ENCODE measurements at places on chromosomes 16 and 17. TPM values are rescaled to one million over a fixed set of nuclear protein-coding genes. Genes with fewer than 3 reads are reported as not detected.

KRT20 gene
- not detected for total RNA-seq

KRTAP9-4 gene
- not detected for total RNA-seq

C1QL1 gene
- 5.8 TPM for total RNA-seq

MYO15A gene
- total RNA-seq: 1.2 TPM

CTRB1 gene
- total RNA-seq: not detected

TOX3 gene
- 4.8 TPM for total RNA-seq

GPR142 gene
- not detected for total RNA-seq

EPOP gene
- 1.9 TPM for total RNA-seq

CLEC16A gene
- total RNA-seq: 34.7 TPM

SSTR5 gene
- not detected for total RNA-seq

DNA sequence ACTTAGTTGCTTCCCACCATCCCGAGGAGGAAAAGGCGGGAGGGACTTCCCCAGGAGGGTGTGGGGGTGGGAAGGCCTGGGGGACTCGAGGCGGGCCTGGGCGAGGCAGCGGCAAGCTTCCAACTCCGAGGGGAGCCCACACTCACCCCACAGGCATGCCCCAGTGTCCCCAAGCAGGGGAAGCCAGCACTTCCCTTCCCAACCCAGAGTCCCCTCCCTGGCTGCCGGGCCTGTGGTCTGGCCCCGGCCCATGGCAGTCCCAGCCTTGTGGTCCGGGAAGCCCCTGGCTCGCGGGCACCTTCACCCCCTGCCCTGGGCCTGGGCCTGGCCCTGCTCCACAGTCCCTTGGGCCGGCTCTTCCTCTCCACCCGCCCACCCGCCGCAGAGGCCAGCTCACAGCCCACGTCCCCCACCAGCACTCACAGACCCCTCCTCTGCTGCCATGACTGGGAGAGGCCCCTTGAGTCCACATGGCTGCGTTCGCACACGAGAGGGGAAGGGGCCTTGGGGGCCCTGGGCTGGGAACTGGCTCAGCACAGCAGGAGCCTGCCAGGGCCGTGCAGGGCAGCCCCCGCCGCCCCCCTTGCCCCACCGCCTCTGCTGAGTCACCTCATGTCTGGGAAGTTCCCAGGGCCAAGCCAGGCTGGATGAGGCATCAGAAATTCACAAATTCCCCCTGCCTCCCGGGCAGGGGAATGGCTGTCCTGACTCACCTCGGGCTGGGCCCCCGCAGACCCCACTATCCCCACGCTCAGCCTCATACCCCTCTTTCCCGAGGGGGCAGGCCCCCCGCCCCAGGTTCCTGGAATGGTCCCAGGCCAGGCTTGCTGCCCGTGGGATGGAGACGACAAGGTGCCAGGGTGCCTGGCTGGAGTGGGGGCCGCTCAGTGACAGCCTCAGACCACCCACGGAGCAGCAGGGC is 27.8 kb downstream of the BAHCC1 start:
- peak; percentile 72 for ATAC-seq

DNA sequence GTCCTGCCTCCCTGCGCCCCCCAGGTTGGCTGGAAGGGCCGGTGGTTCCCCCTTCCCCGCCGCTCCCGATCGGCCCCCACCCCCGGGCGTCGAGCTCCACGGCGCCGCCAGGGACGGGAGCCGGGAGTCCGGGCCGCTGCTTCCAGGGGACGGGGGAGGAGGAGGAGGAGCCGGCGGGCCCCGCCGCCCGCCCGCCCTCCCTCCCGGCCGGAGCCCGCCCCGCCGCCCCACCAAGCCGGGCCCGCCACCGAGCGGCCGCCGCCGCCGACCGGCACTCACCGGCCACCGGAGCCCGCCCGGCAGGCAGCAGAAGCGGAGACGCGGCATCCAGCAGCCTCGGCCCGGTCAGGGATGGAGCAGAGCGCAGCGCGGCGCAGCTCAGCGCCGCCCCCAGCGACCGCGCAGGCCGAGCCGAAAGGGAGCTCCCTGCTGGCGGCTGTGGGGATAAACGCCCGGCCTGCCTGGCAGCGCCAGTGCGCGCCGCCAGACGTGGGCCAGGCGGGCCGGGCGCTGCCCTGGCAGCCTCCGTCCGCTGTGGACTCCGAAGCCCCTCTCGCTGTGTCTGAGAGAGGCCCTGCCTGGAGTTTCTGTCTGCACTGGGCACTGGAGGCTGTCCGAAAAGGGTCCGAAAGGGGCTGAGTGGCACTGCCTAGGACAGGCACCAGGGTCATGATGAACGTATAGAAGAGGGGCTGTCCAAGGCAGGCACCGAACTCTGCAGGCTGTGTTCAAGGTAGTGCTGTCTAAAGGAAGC is at the start of gene MYO18A:
Gene MYO18A, minus strand, starts transcription at position 365 of the 754 bp plus-strand sequence. CDS start 13,458 bp downstream, outside the sequence.
- peak; percentile 94 for ATAC-seq

GRCh38 chr16:11367483-11367906 is 22.2 kb downstream of the RMI2 start:
- ATAC-seq: no peak

GRCh38 chr16:77877712-77878347 is 89.5 kb downstream of the VAT1L start:
- ATAC-seq: no peak

DNA sequence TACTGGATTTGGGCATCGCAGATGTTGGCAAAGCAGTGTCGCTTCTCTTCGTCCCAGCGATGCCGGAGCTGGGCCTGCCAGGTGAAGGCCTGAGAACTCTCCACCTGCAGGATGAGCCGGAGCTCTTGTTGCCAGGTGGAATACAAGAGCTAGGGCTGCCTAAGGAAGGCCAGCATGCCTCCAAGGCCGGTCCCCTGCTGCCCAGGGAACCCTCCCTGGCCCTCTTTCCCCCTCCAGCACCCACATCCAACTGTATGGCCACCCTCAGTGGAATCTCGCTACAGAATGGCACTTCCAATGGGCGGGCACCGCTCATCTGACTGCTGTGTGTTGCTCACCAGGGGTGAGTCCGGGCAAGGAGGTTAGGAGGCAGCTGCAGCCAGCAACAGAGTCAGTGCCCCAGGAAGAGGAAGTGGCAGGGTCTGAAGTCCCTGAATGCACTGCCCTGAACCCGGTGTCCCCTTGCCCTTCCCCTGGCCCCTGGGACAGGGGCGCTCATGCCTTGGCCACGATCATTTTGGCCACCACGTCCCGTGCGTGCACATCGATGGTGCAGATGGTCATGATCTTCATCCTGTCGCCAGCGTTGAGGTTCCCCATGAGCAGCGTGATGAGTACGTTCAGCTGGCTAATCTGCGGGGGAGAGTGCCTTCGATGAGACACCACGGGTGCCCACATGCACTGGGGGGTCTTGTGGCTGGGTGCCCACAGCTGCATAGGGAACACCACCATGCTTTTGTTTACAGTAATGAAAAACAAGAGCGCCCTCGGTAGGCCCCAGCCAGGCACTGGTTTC is 75.8 kb downstream of the DNAH17 start:
- ATAC-seq: no peak

GRCh38 chr17:78014646-78015045 is 56.1 kb downstream of the TNRC6C start:
- no peak for ATAC-seq

- ATAC-seq: no peak
Observed at GRCh38 chr16:13300066-13300840, 398.9 kb downstream of the SHISA9 start.

GRCh38 chr16:50273888-50274325 is 7.6 kb downstream of the ADCY7 start:
- no peak for ATAC-seq

DNA sequence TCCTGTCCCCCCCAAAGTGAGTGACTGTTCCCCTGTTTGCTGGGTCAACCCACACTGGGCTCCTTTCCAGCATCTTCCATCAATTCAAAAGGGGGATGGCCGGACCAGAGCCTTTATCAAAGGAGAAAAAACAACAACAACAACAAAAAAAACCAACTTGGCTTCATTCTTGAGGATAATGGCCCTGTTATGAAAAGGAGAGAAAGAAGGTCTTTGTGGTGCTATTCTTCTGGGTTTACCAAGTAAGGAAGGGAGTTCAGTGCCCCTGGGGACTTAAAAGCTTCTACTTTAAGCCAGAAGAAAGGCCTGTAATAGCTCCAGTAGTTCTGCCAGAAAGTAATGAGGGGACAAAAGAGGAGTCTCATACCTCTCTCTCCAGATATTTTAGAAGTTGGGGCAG is 71.5 kb downstream of the RGS9 start:
- no peak for ATAC-seq

DNA sequence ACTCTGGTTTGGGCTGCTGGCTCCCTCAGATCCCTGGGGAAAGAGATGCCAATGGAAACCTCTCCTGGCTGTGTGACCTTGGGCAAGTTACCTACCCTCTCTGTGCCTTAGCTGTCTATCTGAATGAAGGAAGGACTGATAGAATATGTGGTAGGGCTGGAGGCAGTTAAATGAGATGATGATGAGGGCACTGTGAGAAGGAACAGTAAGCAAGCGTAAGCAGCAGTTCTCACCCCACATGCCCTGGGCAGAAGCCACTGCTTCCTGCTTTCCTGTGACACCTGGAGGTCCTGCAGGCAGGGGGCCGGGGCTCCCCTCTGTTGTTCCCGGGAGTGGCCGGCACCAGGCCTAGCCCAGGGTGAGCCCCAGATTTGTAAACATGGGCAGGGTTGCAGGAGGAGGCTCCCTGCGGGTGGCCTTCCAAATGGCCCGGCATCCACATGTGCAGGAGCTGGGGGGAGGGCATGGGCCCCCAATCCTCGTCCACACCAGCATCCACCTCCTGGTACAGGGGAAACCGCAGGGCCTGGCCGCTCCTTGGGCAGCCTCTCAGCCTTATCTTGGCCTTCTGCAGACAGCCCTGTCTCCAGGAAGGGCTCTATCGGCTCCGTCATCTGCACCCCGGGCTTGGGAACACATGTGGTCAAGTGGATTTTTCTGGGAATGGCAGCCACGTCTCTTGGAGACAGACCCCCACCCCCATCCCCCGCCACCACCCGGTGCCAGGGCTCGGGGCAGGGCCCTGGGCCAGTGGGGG is 235.6 kb upstream of the GSE1 start:
- ATAC-seq: no peak

- no peak for ATAC-seq
Observed at GRCh38 chr16:48112600-48112999, 43.2 kb downstream of the ABCC12 start.

DNA sequence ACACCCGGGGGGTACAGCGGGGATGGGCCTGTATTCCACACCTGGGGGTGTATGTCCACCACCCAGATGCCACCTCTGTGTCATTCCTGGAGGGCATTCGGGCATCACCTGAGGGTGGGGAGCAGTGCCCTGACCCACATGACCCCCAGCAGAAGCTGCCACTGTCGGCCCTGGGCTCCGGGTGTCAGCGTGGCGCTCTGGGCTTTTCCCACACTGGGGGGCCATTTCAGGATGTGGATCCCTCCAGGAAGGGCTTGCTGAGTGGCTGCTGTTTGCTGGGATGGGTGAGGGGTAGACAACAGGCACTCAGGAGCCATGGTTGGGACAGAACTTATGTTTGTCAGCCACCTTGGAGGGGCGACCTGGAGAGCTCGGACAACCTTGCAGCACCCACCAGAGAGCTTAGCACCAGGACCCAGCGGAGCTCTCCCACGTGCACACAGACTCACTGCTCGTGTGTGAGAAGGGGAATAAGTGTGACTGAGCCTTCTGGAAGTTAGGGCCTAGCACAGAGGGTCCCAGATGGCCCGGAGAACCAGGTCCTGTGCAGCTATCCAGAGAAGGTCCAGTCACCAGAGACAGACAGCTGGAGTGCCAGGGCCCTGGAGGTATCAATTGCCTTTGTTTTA is 102.7 kb downstream of the METRNL start:
- ATAC-seq: no peak

GRCh38 chr17:82863383-82863940 is 23.6 kb upstream of the ZNF750 start:
- ATAC-seq: no peak

GRCh38 chr17:3039736-3040135 is 23.7 kb downstream of the OR1D5 start:
- no peak for ATAC-seq

GRCh38 chr17:56596691-56597494 is 3.4 kb downstream of the NOG start:
- no peak for ATAC-seq

GRCh38 chr16:27868180-27868579 is 195.3 kb downstream of the GSG1L start:
- no peak for ATAC-seq

- ATAC-seq: no peak
Observed at GRCh38 chr17:59572301-59572924, 7.0 kb downstream of the DHX40 start.

DNA sequence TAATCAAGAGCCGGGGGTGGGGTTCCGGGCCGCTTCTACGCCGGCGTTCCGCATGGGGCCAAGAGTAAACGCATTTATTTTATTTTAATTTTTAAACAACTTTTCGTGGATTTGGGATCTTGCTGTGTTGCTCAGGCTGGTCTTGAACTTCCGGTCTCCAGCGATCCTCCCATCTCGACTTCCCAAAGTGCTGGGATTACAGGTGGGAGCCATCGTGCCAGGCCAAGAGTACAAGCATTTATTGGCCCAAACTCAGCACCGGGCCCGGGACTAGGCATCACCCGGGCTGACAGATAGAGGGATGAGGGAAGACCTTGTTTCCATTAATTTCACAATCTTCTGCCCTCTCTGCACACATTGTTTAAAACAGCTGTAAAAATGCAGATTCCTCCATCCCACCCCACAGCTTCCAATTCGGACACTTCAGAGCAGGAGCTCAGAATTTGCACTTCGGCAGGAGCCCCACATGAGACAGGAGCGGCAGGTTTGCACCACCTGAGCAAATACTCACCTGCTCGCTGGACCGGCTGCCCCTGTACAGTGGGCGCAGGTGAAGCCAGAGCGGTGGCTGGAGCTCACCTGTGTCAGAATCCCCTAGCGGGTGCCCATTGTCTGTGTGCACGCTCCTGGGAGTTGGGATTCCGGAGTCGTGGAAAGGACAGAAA is 663 bp upstream of the GINS2 start:
- no peak for ATAC-seq

DNA sequence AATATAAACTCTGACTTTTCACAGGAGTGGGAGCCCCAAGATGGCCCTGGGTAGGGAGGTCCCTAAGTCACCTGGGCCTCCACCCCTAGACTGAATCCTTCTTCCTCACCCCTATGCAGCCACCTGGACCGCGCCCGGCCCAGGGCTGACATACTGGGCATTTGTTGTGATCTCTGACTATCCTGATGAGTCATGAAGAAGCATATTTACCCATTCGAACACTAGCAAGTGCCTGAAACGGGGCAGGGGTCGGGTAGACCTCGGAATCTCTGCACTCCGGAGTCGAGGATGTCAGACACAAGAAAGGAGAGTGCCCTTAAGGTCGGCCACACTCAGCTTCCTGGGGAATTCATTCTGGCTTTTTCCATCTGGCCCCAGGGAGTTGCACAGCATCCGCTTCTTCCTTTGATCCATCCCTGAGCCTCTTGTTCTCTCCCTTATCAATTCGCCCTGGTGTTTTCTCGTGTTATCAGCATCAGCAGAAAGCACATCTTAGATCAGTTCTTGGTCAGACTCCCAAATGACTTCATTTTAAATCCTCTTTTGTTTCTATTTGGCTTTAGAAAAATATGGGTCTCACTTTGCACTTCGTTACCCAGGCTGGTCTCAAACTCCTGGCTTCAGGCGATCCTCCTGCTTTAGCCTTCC is 10.4 kb downstream of the METTL22 start:
- ATAC-seq: no peak

GRCh38 chr17:33113276-33113990 is 121.8 kb downstream of the SPACA3 start:
- ATAC-seq: no peak

GRCh38 chr17:45775576-45776011 is 8.5 kb upstream of the CRHR1 start:
- peak; percentile 48 for ATAC-seq

GRCh38 chr17:47295874-47296255 is 27.9 kb upstream of the EFCAB13 start:
- ATAC-seq: no peak
